CD4-positive, CD25-positive, alpha-beta regulatory T cell (primary cell): ENCODE measurements at places on chromosomes 3 and 15.

DNA sequence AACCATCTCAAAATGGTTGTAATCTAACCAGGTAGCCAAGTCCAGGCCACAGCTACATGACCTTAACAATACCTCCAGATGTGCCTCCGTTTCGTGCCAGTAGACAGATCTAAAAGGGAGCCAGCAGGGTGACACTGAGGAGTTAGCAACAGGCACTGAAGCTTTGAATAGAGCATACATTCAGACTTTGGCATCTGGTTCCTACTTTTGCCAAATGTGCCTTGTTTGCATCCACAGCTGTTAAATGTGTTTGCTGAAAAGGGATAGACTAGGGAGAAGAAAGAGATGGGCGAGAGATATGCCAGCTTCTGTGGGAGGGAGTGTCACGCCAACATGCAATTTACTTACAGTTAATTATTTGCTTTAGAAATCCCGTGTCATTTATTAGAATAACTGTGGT lies 1433.9 kb upstream of the CADM2 start:
- no peaks in the 10 kb centered on the region for H3K27me3 ChIP-seq
- no peak overlapping the region for H3K27ac ChIP-seq
- no peaks in the 10 kb centered on the region for H3K4me1 ChIP-seq

- no peak overlapping the region for H3K4me3 ChIP-seq
- no peaks in the 10 kb centered on the region for H3K4me1 ChIP-seq
- no peaks in the 10 kb centered on the region for H3K36me3 ChIP-seq
- H3K27me3 ChIP-seq, result no peaks in the 10 kb centered on the region
- DNase-seq, result no peak
- H3K27ac ChIP-seq, result no peak overlapping the region
These were observed 608.3 kb downstream of the ROBO2 start for GRCh38 chr3:77648214-77648613.

DNA sequence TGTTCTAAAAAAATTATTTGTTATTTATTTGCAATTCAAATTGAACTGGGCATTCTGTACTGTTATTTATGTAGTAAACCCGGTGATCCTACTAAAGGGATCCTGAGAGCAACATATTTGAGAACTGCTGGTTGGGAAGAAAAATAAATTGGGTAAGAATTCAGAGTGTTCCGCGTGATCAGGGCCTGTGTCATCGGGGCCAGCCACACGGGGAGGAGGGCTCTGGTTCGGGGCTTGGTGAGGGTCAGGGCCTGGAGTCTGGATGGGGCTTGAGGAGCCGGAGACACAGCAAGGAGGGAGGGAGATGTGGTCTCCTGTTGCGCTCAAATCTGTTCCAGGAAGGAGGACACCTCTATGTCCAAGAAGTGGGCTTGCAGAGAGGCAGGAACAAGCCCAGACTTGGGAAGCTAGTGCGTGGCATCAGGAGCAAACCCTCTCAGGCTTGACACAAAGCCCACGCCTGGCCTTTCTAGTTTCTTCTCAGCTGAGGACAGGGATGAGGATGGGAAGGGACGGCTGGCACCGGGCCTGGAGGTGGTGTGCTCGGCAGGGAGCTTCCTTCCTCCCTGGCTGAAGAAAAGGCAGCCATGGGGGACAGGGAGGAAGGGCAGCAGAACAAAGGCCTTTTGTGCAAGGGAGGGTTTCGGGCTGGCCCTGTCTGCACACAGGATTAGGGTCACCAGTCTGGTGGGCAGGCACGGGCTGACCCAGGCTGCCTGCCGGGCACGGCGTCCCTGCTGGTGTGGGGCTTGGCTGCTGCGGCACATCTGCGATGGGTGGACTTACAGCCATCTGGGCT lies 22.9 kb upstream of the FBLN2 start:
- no peaks in the 10 kb centered on the region for H3K4me1 ChIP-seq
- no peak for DNase-seq
- H3K36me3 ChIP-seq, result no peaks in the 10 kb centered on the region
- no peak overlapping the region for H3K4me3 ChIP-seq

- H3K4me3 ChIP-seq, result no peak overlapping the region
- H3K36me3 ChIP-seq, result no peaks in the 10 kb centered on the region
- no peaks in the 10 kb centered on the region for H3K27me3 ChIP-seq
- no peak for DNase-seq
These were observed 37.2 kb downstream of the UBE2E2 start for GRCh38 chr3:23240171-23240785.

DNA sequence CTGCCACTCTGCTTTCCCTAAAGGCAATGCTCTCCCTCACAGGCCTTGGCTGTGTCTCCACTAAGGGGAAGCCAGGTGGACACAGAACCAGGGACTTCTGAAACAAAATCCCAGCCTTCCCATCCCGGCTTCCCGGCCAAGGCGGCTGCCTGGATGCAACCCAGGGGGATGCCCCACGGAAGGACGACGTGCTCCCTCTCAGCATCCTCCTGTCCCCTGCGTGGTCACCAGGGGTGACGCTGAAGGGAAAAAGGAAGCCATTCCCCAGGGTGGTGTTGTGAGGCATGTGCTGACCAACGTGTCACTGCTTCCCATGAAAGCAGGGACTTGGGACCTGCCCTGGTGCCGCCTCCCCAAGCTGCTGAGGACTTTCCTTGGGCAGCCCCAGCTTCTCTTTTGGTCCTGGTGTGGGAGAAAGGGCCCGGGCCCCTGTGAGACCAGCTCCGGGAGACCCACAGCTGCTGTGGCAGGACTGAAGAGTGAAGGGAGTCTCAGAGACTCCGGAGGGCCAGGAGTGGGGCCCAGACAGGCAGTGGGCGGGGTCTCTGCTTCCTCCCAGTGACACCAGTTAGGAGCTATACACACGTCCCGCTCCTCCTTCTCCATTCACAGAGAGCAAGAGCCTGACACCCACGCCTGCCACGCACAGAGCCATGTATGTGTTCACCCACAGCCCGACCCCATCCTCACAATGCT lies 139.2 kb downstream of the NUP210 start:
- no peak overlapping the region for H3K27ac ChIP-seq
- peaks cover 11% of the 10 kb centered on the region for H3K27me3 ChIP-seq
- DNase-seq, result no peak
- H3K4me3 ChIP-seq, result no peak overlapping the region
- H3K4me1 ChIP-seq, result peaks cover 6% of the 10 kb centered on the region

GRCh38 chr3:150346981-150347863 lies 60.9 kb upstream of the TSC22D2 start:
- H3K36me3 ChIP-seq, result no peaks in the 10 kb centered on the region
- no peak for DNase-seq
- peaks cover 8% of the 10 kb centered on the region for H3K27me3 ChIP-seq
- H3K4me3 ChIP-seq, result no peak overlapping the region
- H3K4me1 ChIP-seq, result no peaks in the 10 kb centered on the region

GRCh38 chr15:49041426-49041825 lies 4.8 kb downstream of the SECISBP2L start:
- no peaks in the 10 kb centered on the region for H3K36me3 ChIP-seq
- DNase-seq, result no peak
- no peak overlapping the region for H3K4me3 ChIP-seq
- peaks cover 41% of the 10 kb centered on the region for H3K4me1 ChIP-seq

- H3K27me3 ChIP-seq, result no peaks in the 10 kb centered on the region
- H3K36me3 ChIP-seq, result no peaks in the 10 kb centered on the region
- H3K4me1 ChIP-seq, result no peaks in the 10 kb centered on the region
- H3K4me3 ChIP-seq, result no peak overlapping the region
- no peak overlapping the region for H3K27ac ChIP-seq
These were observed 64.9 kb downstream of the PLSCR2 start for GRCh38 chr3:146404436-146404835.

- H3K4me3 ChIP-seq, result no peak overlapping the region
- H3K27ac ChIP-seq, result no peak overlapping the region
- H3K4me1 ChIP-seq, result no peaks in the 10 kb centered on the region
- no peak for DNase-seq
These were observed 22.9 kb upstream of the CHRNA7 start for GRCh38 chr15:32007355-32007960.

- DNase-seq, result no peak
- H3K27ac ChIP-seq, result no peak overlapping the region
- no peak overlapping the region for H3K4me3 ChIP-seq
- peaks cover 24% of the 10 kb centered on the region for H3K36me3 ChIP-seq
These were observed 43.2 kb downstream of the NBEAL2 start for GRCh38 chr3:47022641-47023071.

DNA sequence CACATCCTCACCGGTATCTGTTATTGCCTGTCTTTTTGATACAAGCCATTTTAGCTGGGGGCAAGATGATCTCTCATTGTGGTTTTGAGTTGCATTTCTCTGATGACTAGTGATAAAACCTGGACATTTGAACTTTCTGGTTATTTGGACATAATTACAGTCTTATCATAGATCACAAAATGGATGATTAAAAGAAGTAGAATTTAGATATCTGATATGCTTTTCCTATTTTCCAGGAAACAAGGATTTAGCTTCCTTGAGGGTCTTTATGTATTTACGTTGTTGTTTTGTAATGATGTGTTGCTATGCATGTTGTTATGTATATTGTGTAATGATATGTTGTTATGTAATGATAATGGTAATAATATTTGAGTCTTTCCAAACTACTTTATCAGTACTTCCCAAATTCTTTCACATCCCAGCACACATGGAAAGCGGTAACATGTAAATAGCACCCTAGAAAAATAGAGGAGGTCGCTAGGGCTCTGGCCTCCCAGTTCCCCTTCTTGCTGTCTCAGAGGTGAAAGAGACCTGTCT lies 53.8 kb downstream of the GJD2 start:
- H3K4me1 ChIP-seq, result no peaks in the 10 kb centered on the region
- H3K27me3 ChIP-seq, result peaks cover 6% of the 10 kb centered on the region
- no peak overlapping the region for H3K4me3 ChIP-seq
- no peak overlapping the region for H3K27ac ChIP-seq
- no peak for DNase-seq

- H3K36me3 ChIP-seq, result peaks cover 21% of the 10 kb centered on the region
- H3K27me3 ChIP-seq, result no peaks in the 10 kb centered on the region
- H3K4me3 ChIP-seq, result peak overlapping the region; percentile 53
- H3K4me1 ChIP-seq, result peaks cover 69% of the 10 kb centered on the region
- peak; percentile 27 for DNase-seq
- peak overlapping the region; percentile 74 for H3K27ac ChIP-seq
These were observed 8.3 kb downstream of the PSTPIP1 start for GRCh38 chr15:77002954-77003912.

- no peak for DNase-seq
- H3K4me3 ChIP-seq, result no peak overlapping the region
- no peaks in the 10 kb centered on the region for H3K4me1 ChIP-seq
- H3K27ac ChIP-seq, result no peak overlapping the region
- H3K36me3 ChIP-seq, result no peaks in the 10 kb centered on the region
These were observed 35.4 kb upstream of the CORO2B start for GRCh38 chr15:68543165-68544008.

DNA sequence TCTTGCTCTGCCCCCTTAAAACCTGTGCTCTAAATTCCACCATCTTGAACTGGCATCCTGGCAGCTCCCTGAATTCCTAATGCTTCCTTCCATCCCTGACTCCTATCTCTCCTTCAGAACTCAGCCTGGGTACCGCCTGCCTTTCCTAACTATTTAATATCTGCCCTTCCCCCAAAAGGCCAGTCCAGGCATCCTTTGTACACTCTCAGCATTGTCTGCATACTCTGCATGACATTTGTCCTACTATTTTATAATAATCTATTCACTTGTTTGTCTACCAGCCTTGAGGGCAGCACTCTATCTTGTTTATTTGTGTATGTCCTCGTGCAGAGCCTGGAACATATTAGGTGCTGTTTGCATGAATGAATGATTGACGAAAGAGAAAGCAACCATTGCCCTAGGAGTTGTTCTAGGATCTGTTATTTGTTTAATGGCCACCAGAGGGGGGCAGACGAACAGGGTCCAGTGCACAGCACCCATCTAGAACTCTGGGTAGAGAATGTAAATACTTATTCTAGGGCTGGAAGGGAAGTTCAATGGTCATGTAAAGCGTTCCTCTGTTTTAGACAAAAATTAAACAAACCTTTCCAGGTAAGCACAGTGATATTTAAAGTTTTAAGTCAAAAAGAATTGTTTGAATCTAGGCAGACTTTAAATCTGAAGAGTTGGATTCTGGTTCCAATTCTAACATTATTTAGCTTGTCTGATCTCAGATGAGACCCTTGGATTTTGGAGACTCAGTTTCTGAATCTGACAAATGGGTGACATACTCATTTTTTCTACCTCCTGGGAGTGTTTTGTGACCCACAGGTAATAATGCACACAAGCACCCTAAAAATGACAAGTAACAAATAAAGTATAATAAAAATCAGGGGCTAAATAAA lies 125.8 kb upstream of the GALNT15 start:
- H3K4me3 ChIP-seq, result peak overlapping the region; percentile 63
- no peaks in the 10 kb centered on the region for H3K27me3 ChIP-seq
- H3K36me3 ChIP-seq, result no peaks in the 10 kb centered on the region
- no peak overlapping the region for H3K27ac ChIP-seq
- peaks cover 3% of the 10 kb centered on the region for H3K4me1 ChIP-seq
- DNase-seq, result peak; percentile 15

DNA sequence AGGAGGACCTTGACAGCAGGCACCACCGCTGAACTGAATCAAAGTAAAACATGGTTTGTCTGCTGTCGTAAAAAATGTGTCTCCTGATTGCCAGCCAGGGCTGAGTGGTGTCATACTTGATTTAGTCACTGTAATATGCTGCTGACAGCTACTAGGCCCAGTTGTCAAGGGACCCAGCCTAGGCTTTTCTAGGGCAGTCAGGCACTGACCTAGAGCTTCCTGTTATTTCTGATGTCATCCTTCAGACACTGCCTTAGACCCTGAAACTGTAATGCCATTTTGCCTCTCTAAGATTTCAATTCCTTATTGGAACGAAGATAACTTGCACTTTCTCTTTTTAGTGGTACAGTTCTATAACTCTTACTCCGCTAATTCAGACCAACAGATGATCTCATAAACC lies 2.6 kb upstream of the MRPL3 start:
- H3K27me3 ChIP-seq, result peaks cover 10% of the 10 kb centered on the region
- no peak overlapping the region for H3K4me3 ChIP-seq
- peaks cover 2% of the 10 kb centered on the region for H3K36me3 ChIP-seq
- DNase-seq, result no peak
- H3K4me1 ChIP-seq, result peaks cover 23% of the 10 kb centered on the region

- H3K27ac ChIP-seq, result no peak overlapping the region
- no peaks in the 10 kb centered on the region for H3K4me1 ChIP-seq
- H3K4me3 ChIP-seq, result no peak overlapping the region
These were observed 17.9 kb downstream of the SLC35A5 start for GRCh38 chr3:112579697-112580096.

DNA sequence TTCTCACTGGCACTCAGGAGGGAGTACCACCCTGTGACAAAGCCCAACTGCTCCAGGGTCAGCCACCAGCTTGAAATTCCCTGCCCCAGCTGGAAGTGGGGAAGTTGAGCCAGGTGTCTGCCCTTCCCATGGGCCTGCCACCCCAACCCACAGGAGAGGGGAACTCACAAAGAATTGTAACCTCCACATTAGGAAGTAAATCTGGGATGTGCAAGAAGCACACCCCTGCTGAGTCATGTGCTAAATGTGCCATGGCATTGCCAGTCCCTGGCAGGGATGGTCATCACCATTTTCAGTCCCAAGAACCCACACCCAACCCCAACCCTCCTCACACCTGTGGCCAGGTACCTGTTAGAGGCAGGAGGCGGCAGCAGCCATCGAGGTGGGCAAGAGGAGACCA lies 165.2 kb upstream of the THBS1 start:
- H3K4me3 ChIP-seq, result no peak overlapping the region
- peaks cover 10% of the 10 kb centered on the region for H3K27me3 ChIP-seq
- no peak for DNase-seq
- no peak overlapping the region for H3K27ac ChIP-seq

GRCh38 chr15:85604194-85604593 lies 190.5 kb downstream of the KLHL25 start:
- peaks cover 12% of the 10 kb centered on the region for H3K4me1 ChIP-seq
- no peak overlapping the region for H3K27ac ChIP-seq
- no peaks in the 10 kb centered on the region for H3K27me3 ChIP-seq
- H3K4me3 ChIP-seq, result no peak overlapping the region
- peaks cover 23% of the 10 kb centered on the region for H3K36me3 ChIP-seq

GRCh38 chr3:16249336-16249735 lies 15.4 kb downstream of the DPH3 start:
- H3K4me3 ChIP-seq, result no peak overlapping the region
- peaks cover 5% of the 10 kb centered on the region for H3K4me1 ChIP-seq
- peak; percentile 31 for DNase-seq
- H3K36me3 ChIP-seq, result no peaks in the 10 kb centered on the region
